ENCODE measurements at places on chromosomes 3 and 15.

GRCh38 chr3:37642670-37643598 is 218.7 kb upstream of the CTDSPL start:
- DNase-seq: no peak

DNA sequence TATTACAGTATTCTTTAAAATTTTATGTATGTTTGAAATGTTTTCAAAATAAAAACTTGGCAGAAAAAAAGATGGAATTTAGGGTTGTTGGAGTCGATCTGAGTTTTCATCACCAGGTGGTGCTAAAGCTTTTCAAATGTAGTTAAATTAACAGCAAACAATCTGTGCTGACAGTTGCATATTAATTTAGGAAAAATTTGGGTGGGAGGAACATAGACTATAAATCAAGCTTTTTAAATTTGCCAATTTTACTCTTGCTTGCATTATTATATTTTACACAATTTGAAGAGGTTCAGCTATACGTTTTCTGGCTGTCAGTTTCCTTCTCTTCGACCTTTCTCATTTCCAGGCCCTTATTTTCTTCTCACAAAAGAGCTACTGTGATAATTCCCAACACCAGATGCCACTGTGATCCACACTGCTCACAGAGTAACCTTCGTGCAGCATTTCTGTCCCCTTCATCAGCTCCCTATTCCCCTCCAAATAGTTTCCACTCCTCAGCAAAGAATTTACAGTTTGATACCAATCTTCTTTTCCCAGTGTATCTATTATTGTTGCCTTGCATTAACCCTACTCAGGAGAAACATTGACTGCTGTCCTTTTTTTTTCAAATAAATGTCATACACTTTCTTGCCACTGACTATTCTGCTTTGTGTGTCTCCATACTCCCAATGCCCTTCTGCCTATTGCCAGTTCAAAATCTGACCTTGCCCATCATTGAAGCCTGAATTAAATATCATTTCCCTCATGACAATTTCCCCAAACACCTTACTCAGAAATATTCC is 53.4 kb upstream of the EIF5A2 start:
- DNase-seq: no peak

- no peak for DNase-seq
These were observed 138.1 kb downstream of the GREM1 start for GRCh38 chr15:32855942-32856341.

DNA sequence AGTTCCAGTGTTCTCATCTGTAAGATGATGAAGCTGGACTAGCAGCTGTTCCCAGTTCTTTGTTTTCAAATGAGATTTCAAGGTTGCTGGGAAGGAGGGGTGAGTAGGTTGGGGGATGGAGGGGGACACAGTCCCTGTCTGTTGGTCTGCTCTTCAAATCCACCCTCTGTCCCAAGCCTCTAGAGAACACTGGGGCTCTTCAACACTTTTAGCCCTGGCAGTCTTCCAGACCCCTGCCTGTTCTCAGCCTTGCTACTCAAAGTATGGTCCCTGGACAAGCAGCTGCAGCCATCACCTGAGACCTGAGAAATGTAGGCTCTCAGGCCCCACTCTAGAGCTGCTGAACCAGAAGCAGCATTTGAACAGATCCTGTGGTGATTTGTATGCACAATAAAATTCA is 41.3 kb downstream of the NEK11 start:
- no peak for DNase-seq

DNA sequence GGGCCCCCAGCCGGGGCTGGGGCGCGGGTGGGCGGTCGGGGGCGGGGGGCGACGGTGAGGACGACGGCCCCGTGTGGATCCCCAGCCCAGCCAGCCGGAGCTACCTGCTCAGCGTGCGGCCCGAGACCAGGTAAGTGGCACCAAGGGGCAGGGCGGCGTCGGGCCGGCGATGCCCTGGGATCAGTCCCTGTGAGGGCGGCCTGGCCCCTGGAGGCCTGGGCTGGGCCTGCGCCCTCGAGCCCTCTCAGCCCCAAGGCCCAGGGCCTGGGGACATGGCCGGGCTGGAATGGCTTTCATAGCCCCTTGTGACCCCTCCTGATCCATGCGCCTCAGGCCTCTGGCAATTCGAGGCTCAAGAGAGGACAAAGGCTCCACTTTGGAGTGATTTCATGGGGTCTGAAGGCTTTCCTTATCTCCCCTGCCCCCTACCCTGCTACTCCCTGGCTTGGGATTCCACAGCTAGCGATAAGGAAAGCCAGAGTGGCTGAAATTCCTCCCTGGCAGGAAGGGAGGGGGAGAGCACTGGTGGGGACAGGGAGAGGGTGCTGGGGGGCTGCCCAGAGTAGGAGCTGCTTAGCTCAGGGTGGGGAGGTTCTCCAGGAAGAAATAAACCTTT is 418 bp downstream of the ALPK3 start:
- DNase-seq: no peak

GRCh38 chr3:63179862-63180522 is 98.1 kb upstream of the SYNPR start:
- no peak for DNase-seq

GRCh38 chr3:135528413-135529015 is 437.0 kb upstream of the PPP2R3A start:
- DNase-seq: no peak

DNA sequence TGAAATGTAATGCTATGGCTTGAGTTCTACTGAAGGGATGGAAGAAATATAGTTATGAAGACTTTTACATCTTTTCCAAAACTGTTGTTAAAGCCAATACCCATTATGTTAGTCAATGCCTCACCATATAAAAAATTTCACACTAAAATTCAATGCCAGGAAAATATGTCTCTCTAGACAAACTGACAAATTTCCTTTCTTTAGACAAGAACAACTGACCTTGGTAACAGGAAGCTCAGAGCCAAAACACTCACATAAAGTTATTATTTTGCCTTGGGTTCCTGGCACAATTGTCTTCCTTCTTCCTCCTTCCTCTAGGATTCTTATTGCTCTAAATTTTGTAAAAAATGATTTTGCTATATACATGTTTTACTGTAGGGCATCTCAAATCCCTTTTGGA is 26.7 kb downstream of the INTS14 start:
- no peak for DNase-seq

DNA sequence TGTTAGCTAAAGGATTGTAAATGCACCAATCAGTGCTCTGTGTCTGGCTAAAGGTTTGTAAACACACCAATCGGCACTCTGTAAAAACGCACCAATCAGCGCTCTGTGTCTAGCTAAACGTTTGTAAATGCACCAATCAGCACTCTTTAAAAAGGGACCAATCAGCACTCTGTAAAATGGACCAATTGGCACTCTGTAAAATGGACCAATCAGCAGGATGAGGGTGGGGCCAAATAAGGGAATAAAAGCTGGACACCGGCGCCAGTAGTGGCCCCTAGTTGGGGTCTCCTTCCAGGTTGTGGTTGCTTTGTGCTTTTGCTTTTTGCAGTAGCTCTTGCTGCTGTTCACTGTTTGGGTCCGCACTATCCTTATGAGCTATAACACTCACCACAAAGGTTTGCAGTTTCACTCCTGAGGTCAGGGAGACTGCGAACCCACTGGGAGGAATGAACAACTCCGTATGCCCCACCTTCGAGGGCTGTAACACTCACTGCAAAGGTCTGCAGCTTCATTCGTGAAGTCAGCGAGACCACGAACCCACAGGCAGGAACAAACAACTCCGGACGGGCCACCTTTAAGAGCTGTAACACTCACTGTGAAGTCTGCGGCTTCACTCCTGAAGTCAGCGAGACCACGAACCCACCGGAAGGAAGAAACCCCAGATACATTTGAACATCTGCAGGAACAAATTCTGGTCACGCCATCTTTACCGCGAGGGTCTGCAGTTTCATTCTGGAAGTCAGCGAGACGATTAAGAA is 1.1 kb upstream of the SUCLG2 start:
- DNase-seq: peak; percentile 71

- DNase-seq: no peak
These were observed 5.7 kb downstream of the SUCLG2 start for GRCh38 chr3:67648701-67649100.

DNA sequence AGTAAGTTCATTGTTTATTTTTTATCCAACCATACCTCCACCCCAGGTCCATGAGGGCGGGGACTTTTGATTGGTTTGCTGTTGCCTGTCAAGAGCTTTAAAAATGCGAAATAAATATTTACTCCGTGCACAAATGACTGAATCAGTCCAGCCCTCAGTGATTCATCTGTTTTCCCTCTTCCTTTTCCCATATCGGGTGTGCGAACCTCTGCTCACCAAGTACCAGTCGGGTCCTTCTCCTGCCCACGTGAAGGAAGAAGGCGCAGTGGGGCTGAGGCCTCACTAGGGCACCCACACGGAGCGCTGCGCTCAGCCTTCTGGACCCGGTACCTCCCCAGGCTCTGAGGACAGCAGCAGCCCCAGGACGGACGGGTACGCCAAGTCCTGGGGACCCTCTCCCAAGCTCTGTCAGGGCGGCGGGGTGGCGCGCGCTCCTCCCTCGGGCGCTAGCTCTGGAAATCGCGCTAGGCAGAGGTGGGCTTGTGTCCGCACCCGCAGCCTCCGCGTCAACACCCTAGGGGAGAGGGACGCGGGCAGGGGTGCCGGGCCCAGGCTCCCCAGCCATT is 70.5 kb upstream of the EPHB3 start:
- no peak for DNase-seq

GRCh38 chr3:65551945-65552344 is 486.8 kb downstream of the MAGI1 start:
- no peak for DNase-seq

DNA sequence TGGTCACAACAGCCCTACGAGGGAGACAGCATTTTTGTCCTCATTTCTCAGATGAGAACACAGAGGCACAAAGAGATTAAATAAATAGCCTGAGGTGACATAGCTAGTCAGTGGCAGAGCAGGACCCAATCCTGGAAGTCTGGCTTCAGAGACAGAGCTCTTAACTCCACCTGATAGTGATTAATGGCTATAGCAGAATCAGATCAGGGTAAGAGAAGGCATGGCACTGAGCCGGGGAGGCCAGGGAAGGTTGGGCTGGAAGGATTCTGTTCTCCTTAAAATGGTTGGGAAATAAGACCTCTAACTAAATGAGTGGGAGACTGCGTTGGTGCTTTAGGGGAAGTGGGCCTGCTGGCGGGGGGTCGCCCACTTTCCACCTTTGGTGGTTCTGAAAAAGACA is 104.5 kb downstream of the VGLL4 start:
- DNase-seq: no peak

GRCh38 chr3:193241716-193242115 is 694 bp downstream of the PLAAT1 start:
- no peak for DNase-seq

- no peak for DNase-seq
These were observed 28.3 kb downstream of the NEDD4 start for GRCh38 chr15:55965091-55965490.

- DNase-seq: no peak
These were observed 211.9 kb upstream of the MRPL3 start for GRCh38 chr3:131714585-131715220.

- DNase-seq: no peak
These were observed 83.6 kb upstream of the GSK3B start for GRCh38 chr3:120177707-120178306.

DNA sequence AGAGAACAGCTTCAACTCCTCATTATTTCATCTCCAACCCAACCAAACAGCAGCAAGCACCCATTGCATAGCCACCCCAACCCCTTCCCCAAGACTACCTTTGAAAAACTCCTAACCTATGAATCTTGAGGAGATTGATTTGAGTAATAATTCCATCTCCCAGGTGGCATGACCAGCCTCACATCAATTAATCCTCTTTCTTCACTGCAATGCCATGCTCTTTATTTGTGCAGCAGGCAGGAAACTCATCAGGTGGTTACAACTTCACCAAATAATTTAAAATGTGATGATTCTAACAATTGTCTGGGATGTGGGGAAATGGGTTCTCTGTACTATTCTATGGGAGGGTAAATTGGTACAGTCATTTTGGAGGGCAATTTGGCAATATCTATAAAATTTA is 68.1 kb upstream of the POMGNT2 start:
- DNase-seq: no peak

DNA sequence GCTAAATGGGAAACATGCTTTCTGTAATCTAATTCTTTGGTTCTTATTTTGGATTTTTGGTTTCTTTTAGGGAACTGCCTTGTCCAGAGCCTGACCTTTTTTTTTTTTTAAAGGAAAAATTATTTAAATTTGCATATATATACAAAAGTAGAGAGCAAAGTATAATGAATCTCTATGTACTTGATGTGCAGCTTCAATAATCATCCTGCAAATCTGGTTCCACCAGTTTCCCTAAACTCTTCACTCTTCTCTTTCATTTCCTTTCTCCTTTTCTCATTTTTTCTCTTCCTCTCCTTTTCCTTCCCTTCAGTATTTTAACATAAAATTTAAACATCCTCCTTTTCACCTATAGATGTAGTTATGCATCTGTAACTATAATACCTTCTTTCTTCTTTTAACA is 82.5 kb downstream of the USP13 start:
- no peak for DNase-seq

GRCh38 chr15:52185151-52185561 is 6.0 kb downstream of the GNB5 start:
- no peak for DNase-seq

GRCh38 chr3:30810625-30811024 is 83.8 kb downstream of the GADL1 start:
- DNase-seq: no peak

GRCh38 chr3:135762188-135762856 is 203.2 kb upstream of the PPP2R3A start:
- no peak for DNase-seq

- no peak for DNase-seq
These were observed 51.0 kb upstream of the DLG1 start for GRCh38 chr3:197349368-197349767.

DNA sequence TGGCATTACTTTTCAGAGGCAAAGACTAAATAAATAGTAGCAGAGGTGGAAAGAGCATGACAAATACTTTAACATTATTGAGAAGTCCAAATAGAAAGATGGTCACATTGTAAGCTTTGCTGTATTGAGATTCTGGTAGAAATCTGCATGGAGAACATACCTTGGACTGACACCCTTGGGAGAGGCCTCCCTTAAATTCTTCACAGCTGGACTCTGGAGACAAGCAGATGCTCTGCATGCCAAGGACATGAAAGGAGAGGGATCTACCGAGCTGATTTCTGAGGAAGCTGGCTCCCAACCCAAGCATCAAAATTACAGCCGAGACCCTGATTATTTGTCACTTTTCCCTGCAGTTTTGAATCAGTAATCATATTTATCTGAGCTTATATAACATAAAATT is 212.5 kb upstream of the COL8A1 start:
- no peak for DNase-seq
